Stimulated activated CD4-positive, alpha-beta T cell treated with anti-CD3 and anti-CD28 coated beads, Interleukin-4, amount 100 ng/mL, for 24 hours (primary cell): ENCODE measurements at places on chromosomes 5 and 9.

DNA sequence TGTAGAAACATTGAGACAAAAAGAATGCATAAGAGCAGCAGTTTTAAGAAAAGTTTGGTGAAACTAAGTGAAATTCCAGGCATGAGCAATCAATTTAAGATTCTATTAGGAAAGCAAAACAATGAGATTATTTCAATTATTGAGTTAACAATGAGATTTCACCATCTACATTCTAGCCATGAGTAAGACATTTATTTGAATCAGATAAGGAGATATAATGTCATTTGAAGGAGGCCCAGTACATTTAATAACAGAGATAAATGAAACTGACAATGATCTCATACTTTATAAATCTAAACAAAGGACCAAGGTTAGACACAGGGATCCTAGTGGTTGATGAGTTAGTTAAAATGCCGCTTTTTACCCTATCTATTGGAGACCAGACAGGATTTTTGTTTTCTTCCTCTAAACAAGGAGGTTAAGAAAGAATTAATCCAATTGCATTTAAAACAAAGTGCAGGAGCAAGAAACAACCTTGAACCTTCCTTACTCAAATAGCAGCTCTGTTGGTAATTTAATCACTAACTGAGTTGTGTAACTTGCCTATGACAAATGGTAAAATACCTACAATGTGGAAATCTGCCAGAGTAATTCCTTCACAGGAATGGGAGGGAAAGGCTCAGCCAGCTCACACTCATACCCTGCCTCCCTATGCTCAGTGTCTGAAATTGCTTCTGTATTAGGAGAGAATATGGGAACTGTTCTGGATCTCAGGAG lies 103.5 kb upstream of the NR3C1 start:
- DNase-seq = no peak

DNA sequence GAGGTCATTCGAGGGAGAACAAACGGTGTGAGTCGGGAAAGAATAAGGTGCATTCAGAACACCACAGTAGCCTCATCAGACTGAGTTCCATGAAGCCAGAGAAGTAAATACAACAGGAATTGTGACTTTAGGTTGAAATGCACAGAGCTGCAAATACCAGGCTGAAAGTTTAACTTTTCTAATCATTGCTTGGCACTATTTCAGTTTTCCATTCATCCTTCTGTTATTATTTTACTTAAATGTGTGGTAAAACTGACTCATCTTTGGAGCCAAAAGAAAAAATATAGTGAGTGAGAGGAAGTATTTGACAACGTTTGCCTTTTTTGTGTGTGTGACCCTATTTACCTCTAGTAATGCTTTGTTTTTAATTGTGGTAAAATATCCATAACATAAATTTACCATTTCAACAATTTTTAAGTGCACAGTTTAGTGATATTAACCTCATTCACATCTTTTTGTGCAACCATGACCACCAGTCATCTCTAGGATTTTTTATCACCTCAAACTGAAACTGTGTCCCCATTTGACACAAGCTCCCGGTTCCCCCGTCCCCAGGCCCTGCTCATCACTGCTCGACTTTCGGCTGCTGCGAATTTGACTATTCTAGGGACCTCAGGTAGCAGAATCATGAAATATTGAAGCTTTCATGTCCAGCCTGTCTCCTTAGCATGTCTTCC lies 166.8 kb downstream of the HSD17B3 start:
- no peak for DNase-seq

- no peak for DNase-seq
Measured at GRCh38 chr5:93503598-93504067, 77.4 kb downstream of the NR2F1-AS1 start.

- no peak for DNase-seq
Measured at GRCh38 chr5:110588286-110588980, 138.0 kb downstream of the TMEM232 start.

GRCh38 chr5:10632110-10632761 lies 68.4 kb downstream of the ANKRD33B start:
- peak; percentile 59 for DNase-seq

DNA sequence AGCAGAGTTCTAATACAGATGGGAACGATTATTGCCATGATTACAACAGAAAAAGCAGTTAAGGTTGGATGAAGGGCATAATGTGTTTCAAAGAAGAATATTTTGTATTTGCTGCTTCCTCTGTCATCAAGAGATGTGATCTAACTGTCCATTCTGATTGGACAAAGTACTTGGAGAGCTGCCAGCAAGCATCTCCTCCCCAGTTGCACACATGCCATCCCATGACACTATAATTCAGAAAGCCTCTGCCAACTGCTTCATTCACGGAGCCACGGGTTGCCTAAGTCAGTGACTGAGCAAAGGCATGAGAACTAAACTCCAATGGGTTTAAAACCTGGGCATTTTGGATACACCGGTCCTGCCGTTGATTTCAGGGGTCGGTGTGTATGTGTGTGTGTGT lies 253.8 kb downstream of the CRB2 start:
- no peak for DNase-seq

GRCh38 chr5:157072508-157072907 lies 13.6 kb upstream of the HAVCR1 start:
- DNase-seq = peak; percentile 13

DNA sequence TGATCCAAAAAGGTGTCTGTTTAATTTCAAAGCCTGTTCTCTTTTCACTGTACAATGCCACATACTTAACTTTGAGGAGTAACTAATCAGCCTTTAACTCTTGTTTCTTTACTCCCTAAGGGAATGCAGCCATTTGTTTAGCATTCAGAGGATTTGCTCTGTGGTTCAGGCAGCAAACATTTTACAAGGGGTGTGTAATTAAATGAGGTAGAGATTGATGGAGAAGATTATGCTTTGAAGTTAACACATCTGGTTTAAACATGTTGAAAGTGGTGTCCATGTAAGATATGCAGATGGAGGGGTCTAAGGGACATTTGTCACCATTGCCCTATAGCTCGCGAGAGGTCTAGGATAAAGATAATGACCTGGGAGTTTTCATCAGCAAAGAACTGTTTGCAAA lies 41.9 kb downstream of the TMEM215 start:
- no peak for DNase-seq

- no peak for DNase-seq
Measured at GRCh38 chr9:101126556-101126955, 98.0 kb downstream of the PLPPR1 start.

DNA sequence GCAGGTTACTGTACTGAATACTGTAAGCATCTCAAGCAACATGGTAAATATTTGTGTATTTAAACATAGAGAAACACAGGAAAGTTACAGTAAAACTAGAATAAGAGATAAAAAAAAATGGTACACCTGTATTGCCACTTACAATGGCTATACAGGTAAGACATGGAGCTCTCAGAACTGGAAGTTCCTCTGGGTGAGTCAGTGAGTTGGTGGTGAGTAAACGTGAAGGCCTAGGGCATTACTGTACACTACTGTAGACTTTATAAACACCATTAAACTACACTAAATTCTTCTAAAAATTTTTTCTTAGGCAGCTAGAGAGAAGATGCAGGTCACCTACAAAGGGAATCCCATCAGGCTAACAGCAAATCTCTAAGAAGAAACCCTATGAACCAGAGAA lies 872.9 kb downstream of the TAF11L14 start:
- DNase-seq = no peak

DNA sequence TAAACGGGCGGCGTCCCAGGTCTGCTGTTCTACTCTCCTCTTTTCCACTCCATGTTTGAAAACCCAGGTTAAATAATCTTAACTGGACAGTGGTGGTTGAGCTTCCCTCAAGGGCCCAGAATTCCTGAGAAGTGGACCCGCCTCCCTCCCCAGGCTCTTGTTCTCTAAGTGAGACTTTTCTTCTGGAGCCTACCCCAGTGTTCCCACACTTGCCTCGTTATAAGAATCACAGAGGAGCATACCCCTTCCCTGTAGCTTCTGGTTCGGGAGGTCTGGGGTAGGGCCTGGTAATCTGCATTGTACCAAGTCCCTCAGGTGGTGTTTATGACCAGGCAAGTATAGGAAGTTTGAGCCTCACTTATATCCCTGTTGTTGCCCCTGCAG lies 12.0 kb downstream of the PSD2 start:
- DNase-seq = no peak

DNA sequence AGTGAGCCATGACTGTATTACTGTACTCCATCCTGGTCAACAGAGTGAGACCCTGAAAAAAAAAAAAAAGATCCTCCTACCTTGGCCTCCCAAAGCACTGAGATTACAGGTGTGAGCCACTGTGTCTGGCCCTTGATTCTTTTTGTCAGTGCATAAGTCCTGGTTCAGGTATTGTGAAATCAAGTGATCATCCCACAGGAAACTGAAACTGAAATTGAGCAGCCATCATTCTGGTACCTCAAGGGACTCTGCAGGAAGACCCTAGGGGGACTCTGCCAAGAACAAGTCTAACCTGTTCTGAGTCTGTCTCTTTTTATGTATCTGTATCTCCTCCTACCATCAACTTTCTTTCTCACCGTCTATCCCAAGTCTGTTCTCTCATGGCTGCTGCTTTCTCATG lies 1.9 kb upstream of the DCAF10 start:
- no peak for DNase-seq

GRCh38 chr5:103546858-103547257 lies 15.7 kb downstream of the NUDT12 start:
- DNase-seq = no peak

- DNase-seq = no peak
Measured at GRCh38 chr9:94128580-94128979, 44.3 kb downstream of the PTPDC1 start.

DNA sequence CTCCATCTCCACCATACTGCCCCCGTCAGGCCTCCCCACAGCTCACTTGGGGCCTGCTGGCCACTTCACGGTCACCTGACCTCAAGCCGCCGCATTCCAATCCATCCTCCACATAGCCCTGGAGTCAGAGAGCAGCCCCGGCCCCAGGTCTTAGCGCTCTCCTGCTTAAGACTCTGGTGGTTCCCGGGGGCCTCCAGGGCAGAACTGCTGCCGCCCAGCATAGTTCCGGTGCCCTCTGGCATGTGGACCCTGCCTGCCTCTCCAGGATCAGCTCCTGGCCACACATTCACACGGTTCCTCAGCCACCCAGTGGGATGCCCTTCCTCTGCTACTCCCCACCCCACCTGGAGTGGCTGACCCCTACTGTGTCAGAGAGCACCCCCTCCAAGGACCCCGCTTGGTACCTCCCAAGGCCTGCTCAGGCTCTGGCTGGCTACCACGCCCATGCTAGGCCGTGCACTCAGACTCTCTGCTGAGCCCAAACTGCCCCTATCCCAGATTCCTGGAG lies 8.7 kb downstream of the PHYKPL start:
- no peak for DNase-seq

GRCh38 chr5:173969167-173970049 lies 19.6 kb upstream of the C5orf47 start:
- no peak for DNase-seq

DNA sequence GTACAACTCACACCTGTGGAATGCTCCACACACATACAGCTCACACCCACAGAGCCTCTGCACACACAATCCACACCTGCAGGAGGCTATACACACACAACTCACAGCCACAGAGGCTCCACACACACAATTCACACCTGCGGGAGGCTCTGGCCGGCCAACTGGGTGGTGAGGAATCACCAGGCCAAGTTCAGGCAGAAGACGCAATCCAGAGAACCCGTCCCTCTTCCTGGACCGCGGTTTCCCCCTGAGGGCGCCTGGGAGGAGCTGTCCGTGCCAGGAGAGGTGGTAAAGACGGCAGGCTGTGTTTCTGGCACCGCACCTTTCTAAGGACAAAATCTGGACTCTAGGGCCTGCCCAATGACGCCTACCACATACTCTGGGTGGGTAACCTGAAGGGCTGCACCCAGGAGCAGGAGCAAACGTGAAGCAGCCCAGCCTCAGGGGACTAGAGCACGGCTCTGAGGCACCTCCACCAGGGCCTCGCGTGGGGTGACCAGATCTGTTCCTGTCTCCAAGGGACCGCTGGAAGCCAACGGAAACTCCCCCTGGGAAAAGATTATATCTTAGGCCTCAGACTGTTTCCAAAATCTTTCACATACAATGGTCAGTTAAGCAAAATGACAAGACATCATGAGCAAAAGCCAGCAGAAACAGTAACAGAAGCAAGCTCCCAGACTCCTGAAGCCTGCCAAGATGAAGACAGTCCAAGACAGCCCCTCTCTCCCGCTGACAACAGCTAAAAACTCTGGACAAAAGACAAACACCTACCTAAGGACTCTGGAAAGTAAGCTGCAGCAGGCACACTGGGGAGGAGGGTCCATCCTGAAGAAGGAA lies 16.9 kb downstream of the CAMSAP1 start:
- no peak for DNase-seq

GRCh38 chr5:57368010-57368409 lies 114.6 kb downstream of the ACTBL2 start:
- DNase-seq = no peak

- no peak for DNase-seq
Measured at GRCh38 chr5:32008746-32009145, 165.4 kb downstream of the GOLPH3 start.

DNA sequence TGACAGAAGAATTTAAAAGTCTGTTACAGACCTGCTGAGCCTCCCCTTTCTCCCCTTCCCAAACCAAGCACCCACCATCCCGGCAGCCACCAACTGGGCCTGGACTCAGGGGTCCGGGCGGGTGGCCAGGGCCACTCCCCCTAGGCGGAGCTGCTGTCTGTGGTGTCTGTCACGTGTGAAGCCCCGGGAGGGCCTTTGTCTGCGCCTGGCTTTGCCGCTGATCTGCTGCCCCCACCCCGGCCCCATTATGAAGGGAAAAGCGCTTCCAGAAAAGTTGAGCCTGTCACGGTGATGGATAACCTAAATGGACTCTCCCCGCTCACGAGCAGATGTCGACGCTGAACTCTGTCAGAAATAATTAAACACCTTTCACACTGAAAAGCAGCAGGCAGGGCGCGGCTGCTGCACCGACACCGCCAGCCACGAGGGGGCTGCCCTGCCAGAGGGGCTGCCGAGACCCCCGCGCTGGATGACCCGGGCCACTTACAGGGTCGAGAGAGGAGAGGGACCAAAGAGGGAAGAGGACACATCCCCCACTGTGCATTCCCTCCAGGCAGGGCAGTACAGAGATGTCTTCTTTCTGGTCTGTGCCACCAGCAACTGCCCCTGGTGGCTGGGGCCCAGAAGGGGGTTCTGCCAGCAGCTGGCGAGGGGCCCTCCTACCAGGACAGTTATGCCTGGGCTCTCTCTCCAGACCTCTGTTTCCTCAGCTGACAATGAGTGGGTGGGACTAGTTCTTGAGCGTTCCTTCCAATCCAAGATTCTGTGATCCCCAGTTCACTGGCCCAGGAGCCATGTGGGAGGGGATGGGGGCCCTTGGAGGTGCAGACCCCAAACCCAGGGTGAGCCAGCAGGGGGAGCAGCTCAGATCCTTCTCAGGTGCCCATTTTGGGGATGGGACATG lies 36.0 kb upstream of the BARHL1 start:
- DNase-seq = no peak

GRCh38 chr9:112860451-112860850 lies 30.2 kb downstream of the SLC46A2 start:
- no peak for DNase-seq

DNA sequence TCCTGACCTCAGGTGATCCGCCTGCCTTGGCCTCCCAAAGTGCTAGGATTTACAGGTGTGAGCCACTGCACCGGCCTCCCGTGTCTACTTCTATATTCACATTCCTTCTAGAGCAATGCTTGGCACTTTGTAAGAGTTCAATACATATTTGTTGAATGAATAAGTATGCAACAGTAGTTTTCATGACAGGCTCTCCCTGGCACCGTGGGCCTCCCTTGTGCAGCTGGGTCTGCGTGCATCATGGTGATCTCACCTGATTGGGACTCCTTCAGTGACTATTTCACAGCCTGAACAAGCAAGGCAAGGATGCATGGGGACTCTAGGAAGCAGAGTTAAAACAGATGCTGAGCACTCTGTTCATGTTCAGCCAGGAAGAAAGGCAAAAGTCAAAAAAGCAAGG lies 6.8 kb upstream of the ZBTB34 start:
- no peak for DNase-seq
